ENCODE measurements at places on chromosomes 3 and 15. TPM values are rescaled to one million over a fixed set of nuclear protein-coding genes. Genes with fewer than 3 reads are reported as not detected.
A peak's percentile ranks its signal among the peaks of the same experiment; 100 is the strongest.

DNA sequence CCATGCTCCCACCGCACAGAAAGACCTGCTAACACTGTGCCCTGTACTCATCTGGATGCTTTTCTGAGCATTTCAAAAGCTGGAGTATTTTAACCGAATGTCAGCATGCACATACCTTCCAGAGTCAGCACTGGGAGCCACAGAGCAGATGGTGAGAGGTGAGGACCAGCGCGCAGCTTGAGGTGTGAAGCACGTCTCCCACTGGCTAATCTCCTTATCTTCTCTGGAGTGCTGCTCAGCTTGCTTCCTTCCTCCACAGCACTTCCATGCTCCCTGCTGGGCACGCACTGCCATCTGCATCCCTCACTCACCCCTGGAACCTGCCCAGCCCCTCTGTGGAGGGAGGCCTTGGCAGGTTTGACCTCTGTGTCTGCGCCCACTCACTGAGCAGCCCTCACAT, at the start of gene GNB5:
GNB5 (minus strand) TSS at position 186 of the 400 bp plus-strand sequence. CDS start 6,716 bp downstream, outside the sequence.
- DNase-seq: no peak

The PPARG gene
- total RNA-seq: 13.8 TPM

DNA sequence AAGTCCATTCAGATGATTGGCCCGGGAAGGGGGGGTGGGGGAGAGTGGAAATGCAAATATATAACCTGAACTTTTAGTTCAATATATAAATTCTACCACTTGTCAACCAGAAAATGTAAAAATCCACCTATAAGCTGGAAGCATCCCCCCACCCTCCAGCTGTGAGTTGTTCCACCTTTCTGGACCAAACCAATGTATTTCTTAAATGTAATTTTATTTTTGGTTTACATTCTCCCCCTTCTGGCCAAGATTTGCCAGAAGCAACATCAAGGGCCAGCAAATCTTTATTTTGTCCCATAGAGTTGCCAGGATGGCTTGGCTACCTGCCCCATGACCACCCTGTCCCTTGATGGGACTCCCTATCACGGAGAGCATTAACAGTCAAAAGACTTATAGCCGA, 545.7 kb downstream of the TBL1XR1 start:
- DNase-seq: no peak

GRCh38 chr3:71585887-71586809, 2.6 kb upstream of the FOXP1 start:
- no peak for DNase-seq

DNA sequence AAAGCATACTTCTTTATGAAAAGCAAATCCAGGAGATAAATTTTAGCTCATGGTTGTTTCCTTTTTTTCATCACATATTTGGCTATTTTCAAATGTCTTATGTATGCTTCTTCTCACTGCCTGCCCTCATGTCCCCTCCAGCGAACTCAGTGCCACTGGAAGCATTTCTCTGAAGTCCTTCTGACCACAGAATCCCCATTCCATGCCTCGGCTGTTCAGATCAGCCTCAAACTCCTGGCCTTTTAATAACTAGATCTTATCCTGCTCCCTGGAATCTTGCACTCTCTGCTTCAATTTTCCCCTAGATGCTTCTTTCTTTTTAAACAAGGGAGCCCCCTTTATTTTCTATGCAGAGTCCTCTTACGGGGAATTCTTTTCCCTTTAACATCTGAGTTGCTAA, 10.1 kb downstream of the ETV5 start:
- DNase-seq: no peak

- DNase-seq: no peak
Measured at GRCh38 chr3:99430348-99431134, 207.9 kb upstream of the COL8A1 start.

- no peak for DNase-seq
Measured at GRCh38 chr3:112489674-112490479, 9.4 kb downstream of the BTLA start.

The SLC22A13 gene
- total RNA-seq: not detected

The NOP10 gene
- 165 TPM for total RNA-seq

DNA sequence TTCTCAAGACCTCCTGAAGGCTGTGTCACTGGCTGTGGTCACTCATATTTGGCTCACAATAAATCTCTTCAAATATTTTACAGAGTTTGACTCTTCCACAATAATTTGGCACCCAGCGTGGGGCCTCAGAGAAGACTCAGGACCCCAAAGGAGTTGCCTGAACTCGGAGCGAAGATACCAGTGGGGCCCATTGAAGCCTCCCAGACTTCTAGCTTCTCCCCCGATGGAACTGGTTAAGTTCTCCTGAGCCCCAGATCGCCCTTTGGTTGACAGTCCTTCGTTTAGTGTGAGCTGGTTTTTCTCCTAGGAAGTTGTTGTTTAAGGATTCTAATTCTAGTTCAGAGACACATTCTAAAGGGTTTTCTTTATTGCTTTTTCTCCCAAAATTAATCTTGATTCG, 1.4 kb upstream of the SLC41A3 start:
- DNase-seq: no peak

DNA sequence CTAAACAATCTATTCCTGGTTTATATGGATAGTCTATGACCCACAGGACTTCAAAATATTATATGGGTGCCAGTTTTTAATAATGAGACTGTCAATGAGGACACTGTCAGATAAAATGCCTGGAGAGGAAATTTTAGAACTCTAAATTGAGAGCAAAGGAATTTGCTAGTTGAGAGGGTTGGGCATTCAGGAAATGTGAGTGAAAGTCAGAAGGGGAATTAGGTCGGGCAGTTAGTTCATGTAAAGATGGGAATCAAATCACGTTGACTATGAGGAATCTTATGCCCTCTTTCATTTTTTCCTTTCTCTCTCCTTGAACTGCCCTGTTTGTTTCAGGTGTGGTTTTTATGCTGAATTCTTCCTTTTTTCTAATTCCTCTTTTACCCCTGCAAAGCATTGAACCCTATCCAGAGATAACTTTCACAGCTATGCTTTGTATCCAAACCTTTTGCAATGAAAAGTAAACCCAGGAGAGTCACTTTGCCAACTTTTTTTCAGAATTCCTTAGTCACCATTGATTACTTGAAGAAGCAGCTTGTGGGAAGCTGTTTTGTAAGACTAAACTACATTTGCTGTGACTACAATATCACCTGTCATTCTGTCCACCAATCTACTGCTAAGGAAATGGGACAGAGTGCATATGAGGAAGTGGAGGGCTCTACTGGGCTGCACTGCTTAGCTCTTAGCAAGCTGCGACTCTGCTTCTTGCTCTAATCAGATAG, 27.8 kb downstream of the CHP1 start:
- no peak for DNase-seq

The CYP1A1 gene
- 0.18 TPM for total RNA-seq

DNA sequence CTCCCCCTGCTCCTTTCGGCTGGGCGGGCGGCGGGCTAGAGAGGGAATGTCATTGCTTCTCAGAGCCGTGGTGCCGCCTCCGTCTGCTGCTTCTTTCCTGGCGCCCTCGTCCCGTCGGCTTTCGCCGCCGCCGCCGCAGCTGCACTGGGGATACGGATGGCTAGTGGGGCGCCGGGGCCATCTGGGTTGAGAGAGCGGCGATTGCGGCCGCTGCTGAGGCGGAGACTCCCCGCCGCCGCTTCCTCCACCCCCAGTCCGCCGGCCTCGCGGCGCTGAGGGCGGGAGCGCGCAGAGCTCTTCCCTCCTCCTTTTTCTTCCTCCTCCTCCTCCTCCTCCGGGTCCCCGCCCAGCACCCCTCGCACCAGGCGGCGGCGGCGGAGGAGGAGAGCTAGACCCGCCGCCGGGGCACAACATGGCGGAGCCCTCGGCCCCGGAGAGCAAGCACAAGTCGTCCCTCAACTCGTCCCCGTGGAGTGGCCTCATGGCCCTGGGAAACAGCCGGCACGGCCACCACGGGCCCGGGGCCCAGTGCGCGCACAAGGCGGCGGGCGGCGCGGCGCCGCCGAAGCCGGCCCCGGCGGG, at the start of gene STT3B:
STT3B (plus strand) TSS at position 339 of the 582 bp plus-strand sequence; CDS start at position 413, 74 bp downstream.
- DNase-seq: peak; percentile 41

DNA sequence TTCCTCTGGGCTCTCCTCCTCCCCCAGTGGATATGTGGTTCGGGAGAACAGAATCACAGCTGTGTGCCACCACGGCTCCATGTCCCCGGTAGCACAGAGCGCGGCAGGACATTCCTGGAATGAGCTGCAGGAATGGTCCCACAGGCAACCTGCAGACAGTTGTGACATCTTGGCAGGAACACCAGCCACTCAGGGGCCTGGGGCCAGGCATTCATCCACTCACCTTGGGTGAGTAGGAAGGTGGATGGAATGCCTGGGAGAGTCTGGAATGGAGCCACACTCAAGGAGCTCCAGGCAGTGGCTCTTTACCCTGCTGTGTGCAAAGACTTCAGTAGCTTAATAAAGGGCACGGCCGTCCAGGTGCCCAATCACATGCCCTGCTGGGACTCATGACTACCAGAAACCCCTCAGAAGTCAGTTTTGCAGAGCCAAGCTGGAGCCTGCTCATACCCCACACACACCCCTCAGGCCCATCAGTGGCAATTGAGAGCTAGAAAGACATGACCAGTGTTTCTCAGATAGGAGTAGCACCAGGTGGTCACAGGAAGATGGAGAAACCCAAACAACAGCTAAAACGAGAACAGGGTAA, 117.3 kb upstream of the PRR20G start:
- no peak for DNase-seq

- no peak for DNase-seq
Measured at GRCh38 chr3:128532012-128532983, 39.3 kb upstream of the GATA2 start.

The CHL1 gene
- 44.3 TPM for total RNA-seq

DNA sequence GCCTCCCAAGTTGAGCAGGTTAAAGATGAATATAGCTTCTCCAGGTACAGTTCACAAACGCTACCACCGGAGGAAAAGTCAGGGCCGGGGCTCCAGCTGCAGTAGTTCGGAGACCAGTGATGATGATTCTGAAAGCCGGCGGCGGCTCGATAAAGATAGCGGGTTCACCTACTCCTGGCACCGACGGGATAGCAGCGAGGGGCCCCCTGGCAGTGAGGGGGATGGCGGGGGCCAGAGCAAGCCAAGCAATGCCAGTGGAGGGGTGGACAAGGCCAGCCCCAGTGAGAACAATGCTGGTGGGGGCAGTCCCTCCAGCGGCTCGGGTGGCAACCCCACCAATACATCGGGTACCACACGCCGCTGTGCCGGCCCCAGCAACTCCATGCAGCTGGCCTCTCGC, 61.4 kb downstream of the SNRK start:
- no peak for DNase-seq

The ABHD17C gene
- 32.8 TPM for total RNA-seq

The ADAMTS17 gene
- 4.5 TPM for total RNA-seq

The ANKRD34C gene
- total RNA-seq: not detected

The ABCC5 gene
- total RNA-seq: 42.7 TPM

The GATA2 gene
- total RNA-seq: 1.6 TPM

GRCh38 chr15:67396114-67396513, 124.8 kb upstream of the C15orf61 start:
- no peak for DNase-seq

GRCh38 chr3:160312014-160312624, 86.9 kb downstream of the C3orf80 start:
- DNase-seq: no peak

GRCh38 chr15:98668566-98669308, 20.4 kb downstream of the IGF1R start:
- DNase-seq: no peak

DNA sequence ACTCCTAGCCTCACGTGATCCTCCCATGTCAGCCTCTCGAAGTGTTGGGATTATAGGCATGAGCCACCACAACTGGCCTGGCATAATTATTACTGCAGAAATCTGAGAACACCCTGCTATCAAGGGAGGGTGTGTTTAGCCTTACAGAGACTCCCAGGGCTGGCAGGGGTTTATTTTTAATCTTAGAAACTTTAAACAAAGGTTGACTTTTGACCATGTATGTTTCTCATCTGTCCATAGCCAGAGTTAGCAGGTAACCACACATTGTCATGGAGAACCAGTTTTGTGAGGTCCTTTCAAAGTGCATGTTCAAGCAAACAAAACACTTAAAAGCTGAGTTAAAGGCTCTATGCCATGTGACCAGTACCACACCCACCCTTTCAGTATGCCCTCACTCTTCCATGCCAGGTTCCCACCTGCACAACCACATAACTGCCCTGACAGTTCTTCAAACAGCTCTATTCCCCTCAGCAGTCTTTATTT, 11.1 kb downstream of the SIAH2 start:
- no peak for DNase-seq

- no peak for DNase-seq
Measured at GRCh38 chr3:16740515-16740914, 135.3 kb upstream of the DAZL start.

The ITIH4 gene
- 2.3 TPM for total RNA-seq

DNA sequence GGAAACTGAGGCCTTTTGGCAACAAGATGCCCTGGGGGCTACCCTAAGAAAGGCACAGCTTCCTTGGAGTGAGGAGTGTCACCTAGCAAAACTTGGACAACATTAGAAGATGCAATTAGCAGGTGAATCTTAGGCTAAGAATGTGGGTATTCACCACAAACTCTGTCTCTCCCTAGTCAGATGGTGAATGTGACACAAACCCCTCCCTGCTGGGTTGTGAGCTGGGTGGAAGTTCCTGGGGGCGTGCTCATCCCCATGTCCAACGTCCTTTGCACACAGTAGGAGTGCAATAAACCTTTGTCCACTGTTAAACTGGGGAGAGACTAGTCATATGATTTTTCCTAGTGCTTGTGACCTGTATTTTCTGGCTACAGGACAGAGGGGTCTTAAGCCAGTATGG, 67.1 kb upstream of the SH3GL3 start:
- no peak for DNase-seq

DNA sequence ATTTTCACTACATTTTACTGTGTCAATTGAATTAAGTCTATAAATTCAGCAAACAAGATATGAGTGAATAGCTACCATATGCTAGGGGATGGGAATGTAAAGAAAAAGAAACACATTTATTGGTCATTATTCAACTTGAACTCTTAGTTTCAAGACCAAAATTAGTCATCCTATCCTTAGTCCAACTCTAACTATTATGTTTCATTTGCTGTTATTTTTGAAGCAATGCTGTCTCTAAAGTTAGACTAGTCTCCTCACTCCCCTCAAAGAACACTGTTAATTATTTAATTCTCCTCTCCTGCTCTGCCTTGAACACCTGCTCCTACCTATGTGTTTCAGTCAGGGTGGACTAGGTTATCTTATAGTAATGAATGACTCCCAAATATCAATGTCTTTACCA, 920.9 kb downstream of the TUSC7 start:
- DNase-seq: no peak

DNA sequence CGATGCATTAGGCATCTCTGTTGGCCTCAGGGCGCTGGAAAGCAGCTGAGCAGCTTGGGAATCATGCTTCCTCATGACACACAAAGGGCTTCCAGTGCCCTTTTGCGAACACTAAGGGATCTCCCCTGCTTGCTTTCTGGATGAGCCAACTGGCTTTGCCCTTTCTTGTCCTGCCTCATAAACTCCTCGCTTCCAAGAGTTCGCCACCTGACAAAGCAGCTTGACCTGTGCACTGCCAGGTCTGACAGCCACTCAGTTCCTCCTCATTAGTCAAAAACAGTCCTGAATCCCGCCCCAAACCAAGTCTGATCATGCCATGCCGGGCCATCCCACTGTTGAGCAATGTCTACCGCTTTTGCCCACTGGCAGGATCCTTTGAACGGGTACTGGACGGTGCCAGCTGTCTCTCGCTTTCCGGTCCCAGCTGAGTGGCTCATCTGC, 265.4 kb upstream of the LYSMD4 start:
- DNase-seq: no peak

GRCh38 chr3:30632065-30632464, 25.7 kb downstream of the TGFBR2 start:
- no peak for DNase-seq

Data from esophagus squamous epithelium (tissue), 5 donors.